ENCODE measurements at places on chromosomes 16 and 17.
A peak's percentile ranks its signal among the peaks of the same experiment; 100 is the strongest.

GRCh38 chr17:5715478-5715877, 131.2 kb upstream of the NLRP1 start:
- DNase-seq, result no peak

GRCh38 chr16:51939378-51939871, 607.5 kb downstream of the TOX3 start:
- DNase-seq, result no peak

GRCh38 chr17:29086628-29087332, 43.8 kb downstream of the PIPOX start:
- DNase-seq, result peak; percentile 77

GRCh38 chr16:8278031-8278580, 312.2 kb downstream of the TMEM114 start:
- no peak for DNase-seq

- DNase-seq, result no peak
These were observed 17.8 kb downstream of the UTS2R start for GRCh38 chr17:82389379-82389778.

- DNase-seq, result no peak
These were observed 1.7 kb downstream of the MAP2K3 start for GRCh38 chr17:21286066-21286770.

GRCh38 chr17:81428121-81428515, 32.9 kb downstream of the BAHCC1 start:
- DNase-seq, result no peak

DNA sequence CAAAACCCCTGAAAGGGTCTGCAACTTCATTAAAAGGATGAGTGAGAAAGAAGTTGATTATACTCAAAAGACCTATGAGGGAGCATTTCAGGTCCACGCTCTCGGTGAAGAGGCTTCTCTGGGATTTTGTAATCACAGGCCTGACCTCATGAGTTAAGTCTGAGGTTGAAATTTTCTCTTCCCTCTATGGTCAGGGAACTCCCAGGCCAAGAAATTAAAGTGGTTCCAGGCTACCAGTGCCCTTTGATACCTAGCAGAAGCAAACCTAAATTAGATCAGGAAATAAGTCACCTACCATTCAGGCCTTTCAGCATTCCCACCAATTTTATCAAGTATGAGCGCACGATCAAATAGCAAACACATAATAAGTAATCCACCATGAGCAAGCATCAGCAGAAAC, 27.9 kb downstream of the MBTD1 start:
- DNase-seq, result no peak

GRCh38 chr16:55821210-55821609, 11.7 kb downstream of the CES1 start:
- no peak for DNase-seq

- DNase-seq, result no peak
These were observed 25.0 kb downstream of the TAC4 start for GRCh38 chr17:49822829-49823228.

DNA sequence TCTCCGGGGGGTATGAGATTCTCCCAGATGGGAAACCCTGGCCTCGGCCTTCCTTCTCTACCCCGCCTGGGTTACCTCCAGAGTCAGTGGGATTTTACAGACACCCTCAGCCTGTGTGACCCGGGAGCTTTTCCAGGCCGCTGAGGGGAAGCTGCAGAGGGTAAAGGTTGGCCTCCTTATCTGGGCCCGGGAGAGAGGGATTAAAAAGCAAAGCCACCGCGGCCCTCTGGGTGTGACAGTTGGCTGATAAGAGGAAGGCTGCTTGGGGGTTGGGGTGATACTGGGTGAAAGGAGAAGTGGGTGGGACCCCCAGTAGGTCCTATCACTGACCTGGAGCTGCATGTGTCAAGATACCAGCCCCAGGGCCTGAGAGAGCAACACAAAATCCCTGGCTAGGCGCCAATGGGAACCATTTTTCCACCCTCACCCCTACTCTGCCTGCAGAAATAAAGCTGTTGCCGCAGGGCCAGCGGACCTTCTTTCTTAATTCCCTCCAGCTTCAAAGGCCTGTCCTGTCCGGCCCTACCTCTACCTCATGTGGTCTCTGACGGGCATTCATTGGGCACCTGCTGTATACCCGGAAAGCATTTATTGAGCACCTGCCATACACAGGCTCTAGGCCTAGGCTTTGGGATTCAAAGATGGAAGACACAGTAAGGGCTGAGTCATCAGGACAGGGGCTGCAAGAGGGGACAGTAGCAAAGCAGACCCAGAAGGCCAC, 77.6 kb upstream of the GSE1 start:
- DNase-seq, result no peak

DNA sequence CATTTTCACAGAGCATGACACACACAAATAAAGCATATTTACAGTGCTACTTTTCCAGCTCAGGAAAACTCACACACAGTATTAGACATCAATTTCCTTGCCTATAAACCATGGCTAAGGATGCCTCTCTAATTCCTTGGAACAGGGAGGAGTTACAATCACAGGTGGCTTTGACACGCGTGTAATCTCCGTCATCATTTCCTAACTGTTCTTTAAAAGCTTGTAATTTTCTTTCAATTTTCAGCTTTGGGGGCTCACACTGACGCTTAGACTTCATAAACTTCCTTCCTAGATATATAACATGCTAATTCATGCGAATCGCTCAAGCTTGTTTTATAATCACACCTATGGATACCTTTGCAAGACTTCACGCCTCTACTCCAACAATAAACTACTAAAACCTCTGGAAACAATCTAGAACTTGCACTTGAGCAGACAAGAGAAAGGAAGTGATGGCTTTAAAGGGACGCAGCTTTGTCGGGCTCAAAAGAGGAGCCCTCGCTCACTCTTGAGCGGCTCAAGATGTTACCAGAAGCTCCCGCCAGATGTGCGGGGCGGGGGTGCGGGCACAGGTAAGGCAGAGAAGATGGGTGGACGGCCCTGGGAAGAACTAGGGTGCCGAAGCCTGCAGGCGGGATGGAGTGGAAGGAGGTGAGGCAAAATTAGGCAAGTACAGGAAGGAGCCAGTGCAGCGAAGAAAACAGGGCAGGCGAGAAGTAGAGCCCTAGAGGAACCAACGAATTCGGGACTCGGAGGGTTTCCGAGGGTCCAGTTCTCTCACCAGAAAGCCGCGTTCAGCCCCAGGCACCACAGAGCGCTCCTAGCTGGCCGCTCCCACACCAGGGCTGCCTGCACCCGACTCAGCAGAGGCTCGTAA, 631 bp downstream of the RETREG3 start:
- no peak for DNase-seq

GRCh38 chr17:80696456-80696855, 151.8 kb downstream of the RPTOR start:
- no peak for DNase-seq

DNA sequence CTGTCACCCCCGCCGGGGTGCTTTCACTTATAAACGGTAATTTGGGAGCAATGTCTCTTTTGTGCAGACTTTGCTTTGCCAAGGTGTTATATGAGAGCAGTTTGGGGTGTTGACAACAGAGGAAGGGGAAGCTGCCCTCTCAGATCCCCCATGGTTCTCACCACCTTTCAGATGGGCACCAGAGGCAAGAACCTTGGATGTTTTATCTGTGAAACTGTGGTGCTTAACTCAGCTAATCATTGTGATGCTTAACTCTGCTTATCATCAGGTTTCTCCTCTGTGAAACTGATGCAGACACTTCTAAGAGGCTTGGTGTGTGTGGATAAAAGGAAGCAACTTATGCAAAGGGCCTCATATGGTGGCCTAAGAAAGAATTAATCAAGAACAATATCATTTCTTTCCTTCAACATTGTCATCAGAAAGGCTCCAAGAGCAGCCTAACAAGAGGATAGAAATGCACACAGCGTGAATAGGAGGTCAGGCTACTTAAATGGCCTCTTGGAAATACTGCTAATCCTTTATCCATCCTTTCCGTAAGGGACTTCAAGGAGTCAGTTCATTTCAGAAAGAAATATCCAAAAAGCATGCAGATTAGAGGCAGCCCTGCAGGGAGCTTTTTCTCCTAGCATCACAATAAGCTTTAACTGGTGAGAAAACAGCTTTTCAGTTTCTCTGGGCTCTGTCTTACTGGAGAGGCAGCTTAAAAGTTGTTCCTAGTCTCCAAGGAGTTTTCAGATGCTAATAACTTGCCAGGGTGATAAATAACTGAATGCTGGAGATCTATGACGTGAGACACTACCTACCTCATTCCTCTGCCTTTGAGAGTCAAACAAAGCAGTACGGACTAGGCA, 55.1 kb upstream of the CLEC3A start:
- DNase-seq, result peak; percentile 76

- no peak for DNase-seq
These were observed 75.2 kb downstream of the CDRT15 start for GRCh38 chr17:14161419-14161818.

DNA sequence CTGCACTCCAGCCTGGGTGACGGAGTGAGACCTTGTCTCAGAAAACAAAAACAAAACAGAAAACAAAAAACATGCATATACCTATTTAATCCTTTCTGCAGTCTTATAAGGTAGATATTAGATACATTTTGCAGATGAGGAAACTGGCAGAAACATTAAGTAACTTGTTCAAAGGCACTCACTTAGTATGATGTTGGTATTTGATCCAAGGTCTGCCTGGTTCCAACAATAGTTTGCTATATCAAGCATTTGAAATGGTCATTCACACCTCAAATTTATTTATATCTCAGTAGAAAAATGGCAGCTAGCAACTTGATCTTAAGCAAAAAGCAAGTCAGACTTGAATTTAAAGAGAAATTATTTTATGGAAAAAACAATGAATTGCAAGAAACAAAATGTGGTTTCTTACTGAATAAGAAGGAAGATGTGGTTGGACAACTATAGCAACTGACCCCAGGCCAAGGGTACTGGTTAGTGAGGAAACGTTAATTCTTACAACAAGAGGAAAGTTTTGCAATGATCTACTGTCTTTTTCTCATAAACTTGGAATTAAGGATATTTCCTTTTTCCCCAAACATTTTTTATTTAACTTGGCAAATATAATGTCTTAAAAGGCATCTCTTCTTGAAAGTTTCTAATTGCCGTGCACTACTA, 19.7 kb downstream of the DHRS7B start:
- no peak for DNase-seq

DNA sequence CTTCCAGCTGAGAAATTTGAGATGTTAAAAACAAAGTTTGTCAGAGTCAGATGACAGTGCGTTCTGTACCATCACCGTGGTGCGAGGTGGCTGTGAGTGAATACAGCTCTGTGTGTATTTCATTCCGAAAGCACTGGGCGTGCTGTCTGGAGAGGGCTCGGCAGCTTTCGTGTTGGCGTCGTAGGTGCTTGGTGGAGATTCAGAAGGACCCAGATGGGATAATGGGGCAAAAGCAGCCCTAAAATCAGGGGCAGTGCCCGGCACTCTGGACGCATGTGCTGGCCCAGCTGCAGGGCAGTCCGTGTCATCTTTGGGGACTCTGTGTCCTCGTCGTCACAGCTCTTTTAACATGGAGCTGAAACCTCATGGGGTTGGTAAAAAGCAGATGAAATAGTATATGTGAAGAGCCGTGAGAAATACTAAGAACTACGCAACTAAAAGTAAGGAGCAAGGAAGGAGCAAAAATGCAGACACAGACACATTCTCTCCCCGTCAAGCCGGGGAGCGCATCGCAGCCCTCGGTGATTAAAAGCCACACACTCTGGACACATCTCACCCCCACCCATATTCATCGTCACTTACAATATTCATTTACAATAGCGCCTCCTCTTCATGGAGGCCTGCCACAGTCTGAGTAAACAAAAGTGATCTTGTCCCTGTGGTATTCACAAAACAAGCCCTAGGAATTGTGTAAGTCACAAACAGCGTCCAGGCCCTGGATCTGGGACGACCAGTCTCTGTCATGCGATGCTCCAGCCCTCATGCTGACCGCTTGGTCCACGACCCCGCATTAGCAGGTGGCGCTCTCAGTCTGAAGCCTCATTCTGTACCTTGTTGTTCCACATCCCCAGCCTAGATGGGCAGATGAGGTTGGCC, 206.7 kb downstream of the RPTOR start:
- DNase-seq, result no peak

DNA sequence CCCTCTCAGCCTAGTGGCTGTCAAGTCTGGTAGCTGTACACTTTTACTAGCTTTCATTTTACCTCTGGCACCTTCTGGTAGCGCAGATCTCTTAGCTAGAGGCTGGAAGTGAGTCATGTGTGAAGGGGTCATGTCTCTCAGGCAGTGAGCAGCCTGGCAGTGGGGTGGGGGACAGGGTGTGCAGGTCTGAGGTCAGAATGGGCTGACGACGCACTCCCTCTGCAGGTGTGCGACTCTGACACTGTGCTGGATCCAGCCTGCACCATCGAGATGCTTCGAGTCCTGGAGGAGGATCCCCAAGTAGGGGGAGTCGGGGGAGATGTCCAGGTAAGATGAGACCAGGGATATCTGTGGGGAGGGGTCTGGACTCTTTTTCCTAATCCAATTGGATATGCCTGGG, 7.8 kb downstream of the HAS3 start:
- DNase-seq, result no peak

DNA sequence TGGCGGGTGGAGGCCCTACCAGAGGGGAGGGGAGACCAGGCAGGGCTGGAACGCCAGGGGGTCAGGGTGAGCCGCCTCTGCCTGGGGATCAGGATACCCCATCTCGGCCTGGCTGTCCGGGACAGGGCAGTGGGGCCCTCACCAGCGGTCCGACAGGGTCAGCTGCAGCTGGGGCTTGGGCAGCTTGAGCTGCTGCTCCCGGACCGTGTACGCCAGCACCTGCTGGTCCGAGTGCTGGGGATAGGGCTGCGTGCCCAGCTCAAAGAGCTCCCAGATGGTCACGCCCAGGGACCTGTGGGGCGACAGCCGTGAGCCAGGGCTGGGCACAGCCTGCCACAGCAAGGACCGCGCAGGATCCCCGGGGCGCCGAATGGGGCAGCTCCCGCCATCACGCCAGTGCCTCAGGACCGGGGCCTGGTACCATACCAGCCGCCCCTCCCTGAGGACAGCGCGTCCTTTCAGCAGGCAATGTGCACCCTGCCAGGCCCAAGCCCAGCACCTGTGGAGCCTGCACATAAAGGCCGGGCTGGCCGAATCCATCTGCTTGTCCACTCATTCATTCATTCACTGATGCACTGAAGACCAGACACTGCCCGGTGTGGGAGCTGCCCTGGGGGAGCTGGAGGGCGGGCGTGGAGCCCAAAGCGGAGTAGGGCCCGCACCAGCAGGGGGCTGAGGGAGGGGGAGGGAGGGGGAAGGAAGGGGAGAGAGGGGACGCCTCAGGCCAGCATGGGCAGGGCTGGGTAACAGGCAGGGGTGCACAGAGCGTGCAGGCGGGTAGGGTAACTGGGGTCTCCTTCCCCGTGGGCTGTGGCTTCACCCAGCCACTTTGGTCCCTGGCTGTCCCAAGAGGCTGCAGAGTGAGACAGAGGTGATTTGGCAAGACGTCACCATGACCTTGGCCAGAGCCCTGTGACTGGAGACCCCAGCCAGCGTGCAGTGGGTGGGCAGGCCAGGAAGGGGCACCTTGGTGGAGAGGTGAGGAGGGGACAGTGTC, 42.0 kb upstream of the PVALEF start:
- DNase-seq, result no peak

DNA sequence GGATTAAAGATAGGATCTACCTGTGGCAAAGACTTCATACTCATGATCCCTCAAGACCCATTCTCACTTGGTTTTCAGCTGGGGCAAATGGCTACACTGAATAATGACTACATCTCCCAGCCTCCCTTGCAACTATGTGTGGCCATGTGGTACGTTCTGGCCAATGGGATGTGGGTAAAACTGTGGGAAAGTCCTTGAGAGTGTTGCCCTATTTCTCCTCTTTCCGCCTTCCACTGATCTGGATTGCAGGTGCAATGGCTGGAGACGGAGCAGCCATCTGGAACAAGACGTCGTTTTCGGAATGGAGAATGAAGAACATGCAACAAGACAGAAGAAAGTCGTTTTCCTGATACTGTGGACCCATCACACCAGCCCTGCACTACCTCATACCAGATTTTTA, 48.5 kb downstream of the HAPSTR1 start:
- peak; percentile 71 for DNase-seq
